Stimulated activated CD4-positive, alpha-beta T cell treated with anti-CD3 and anti-CD28 coated beads, Interleukin-12 subunit alpha, Interleukin-12 subunit beta, amount 100 ng/mL, for 48 hours (primary cell): ENCODE measurements at places on chromosomes 3 and 15.
A peak's percentile ranks its signal among the peaks of the same experiment; 100 is the strongest.

- no peak for DNase-seq
These were observed 104.2 kb downstream of the IQCH start for GRCh38 chr15:67358812-67359211.

GRCh38 chr15:40875991-40876730, 2.1 kb upstream of the RHOV start:
- DNase-seq, result no peak

DNA sequence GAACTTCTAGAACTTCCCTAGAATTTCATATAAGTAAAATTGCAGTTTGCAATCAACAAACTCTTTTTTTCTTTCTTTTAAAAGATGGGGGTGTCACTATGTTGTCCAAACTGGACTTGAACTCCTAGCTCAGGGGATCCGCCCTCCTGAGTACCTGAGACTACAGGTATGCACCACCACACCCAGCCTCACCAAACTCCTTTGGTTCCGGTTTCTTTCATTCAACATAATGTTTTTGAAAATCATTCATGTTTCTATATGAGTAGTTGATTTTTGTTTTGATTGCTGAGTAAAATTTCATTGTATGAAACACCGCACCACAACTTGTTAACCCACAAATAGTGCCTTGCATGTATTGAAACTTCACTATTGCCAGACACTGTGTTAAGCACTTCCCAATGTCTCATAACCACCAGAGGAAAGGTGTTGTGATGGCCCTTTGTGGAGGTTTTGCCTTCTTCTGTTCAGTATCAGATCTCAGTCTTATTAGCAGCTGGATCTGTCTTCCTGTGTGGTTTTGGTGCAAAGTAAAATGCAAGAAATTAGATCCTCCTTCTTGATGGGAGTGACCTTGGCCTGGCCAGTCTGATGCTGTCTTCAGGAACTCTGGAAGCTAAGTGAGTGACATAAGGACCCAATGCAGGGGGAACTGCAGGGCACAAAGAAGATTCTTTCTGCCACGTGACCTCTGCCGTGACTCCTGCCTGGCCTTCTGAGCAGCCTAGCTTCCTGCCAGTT, 78.8 kb upstream of the UBE2E1 start:
- DNase-seq, result peak; percentile 10

- DNase-seq, result no peak
These were observed 3.6 kb downstream of the PIAS1 start for GRCh38 chr15:68057758-68058157.

- no peak for DNase-seq
These were observed 197.0 kb downstream of the KLF13 start for GRCh38 chr15:31523655-31524049.

- DNase-seq, result no peak
These were observed 31.0 kb downstream of the IQCB1 start for GRCh38 chr3:121803771-121804320.

DNA sequence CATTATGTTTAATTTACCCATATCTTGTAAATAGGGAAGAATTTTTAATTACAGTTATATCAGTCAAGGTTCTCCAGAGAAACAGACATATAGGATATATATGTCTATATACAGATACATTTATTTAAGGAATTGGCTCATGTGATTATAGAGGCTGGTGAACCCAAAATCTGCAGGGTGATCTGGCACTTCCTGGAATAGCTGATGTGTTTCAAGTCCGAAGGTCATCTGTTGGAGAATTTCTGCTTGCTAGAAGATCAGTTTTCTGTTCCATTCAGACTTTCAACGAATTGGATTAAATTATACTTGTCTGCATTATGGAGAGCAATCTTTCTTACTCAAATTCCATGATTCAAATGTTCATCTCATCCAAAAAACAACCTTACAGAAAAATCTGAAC, 694.6 kb upstream of the DPPA4 start:
- DNase-seq, result no peak

DNA sequence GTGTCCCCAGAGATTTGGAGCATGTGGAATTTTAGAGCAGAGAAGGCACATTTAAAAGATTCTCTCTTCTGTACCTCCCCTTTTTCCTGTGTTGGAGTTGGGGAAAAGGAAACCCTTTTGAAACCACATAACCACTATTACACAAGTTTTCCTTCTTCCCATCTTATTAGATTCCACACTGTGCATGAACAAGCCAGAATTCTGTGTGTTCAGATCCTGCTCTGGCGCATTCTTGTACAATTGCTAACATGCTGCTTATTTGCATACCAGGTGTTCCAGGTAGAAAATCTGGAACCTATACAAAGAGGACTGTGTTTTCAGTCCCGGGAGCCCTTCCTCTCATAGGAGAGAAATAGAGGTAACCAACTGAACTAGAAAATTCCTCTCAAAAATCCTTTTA, 2.6 kb upstream of the CIB2 start:
- no peak for DNase-seq

DNA sequence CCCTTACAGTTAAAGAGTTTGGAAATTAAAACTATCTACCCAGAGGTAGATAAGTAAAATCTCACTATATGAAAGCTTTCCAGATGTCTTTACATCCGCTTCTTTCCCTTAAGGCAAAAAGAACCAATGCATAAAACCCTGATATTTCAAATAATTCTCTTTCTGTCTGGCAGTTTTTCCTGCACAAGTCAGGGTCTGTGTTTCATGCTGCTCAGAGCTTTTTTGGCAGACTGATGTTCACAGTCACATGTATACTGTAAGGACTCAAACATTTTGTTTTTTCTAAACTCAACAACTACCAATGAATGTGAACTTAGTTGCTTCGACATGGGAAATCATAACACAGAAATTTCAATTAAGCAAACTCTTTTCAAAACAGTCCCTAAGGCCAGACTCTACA, 988.4 kb downstream of the EPHA3 start:
- no peak for DNase-seq

GRCh38 chr3:177066068-177066467, 131.2 kb downstream of the TBL1XR1 start:
- DNase-seq, result no peak

GRCh38 chr3:186356152-186356551, 5.9 kb downstream of the DGKG start:
- no peak for DNase-seq
